Activated naive CD4-positive, alpha-beta T cell treated with Interleukin-2 at 50 U/mL for 16 hours (primary cell): ENCODE measurements at places on chromosomes 2 and 18.

- no peak for DNase-seq
These were observed 336.7 kb downstream of the OSR1 start for GRCh38 chr2:19021721-19022120.

DNA sequence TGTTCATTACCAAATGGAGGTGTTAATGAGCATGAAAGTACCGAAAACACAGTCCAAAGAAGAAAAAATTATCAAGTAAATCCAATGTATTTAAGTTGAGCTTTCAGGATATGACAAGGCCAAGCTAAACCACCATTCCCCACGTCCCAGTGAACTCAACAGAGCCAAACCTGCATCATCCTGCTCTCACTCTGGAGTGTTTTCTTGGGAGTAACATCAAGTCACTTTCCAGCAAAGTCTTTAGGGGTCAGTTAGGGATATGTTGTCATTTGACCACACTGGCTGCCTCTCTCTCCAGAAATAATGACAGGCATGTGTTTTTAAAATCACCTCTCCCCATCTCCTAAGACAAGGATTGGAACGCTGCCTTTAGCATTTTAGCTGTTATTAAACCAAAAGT lies 140.5 kb downstream of the SRBD1 start:
- DNase-seq, result no peak

GRCh38 chr2:73730810-73731209 lies 6.3 kb downstream of the TPRKB start:
- no peak for DNase-seq

GRCh38 chr2:98308068-98308467 lies 38.2 kb upstream of the CNGA3 start:
- DNase-seq, result no peak

DNA sequence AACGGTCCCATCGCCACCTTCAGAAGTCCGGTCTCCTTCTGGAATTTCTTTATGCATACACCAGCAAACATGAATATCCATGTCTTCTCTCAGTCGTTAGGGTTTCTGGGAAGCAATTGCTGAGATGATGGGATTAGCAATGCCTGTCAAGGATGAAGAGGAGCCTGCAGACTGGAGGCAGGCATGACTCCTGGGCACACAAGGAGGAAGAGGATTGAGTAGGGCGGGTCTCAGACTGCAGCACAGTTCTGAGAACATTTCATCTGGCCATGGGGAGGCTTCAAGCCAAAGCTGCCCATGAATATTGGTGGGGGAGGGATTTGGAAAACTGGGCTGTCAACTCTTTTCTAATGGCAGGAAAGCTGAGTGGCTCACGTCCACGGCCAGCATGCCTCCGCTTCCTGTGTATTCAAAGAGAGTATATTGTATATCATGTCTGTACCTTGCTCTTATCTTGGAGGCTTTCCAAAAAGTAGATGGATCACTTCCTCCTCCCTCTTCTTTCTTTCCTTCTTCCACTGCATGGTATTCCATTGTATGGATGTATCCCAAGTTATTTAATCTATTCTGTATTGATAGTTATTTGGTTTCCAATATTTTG lies 24.5 kb downstream of the MC2R start:
- no peak for DNase-seq

- DNase-seq, result peak; percentile 67
These were observed 1.7 kb upstream of the MGAT5 start for GRCh38 chr2:134252092-134252750.

GRCh38 chr18:8881103-8881502 lies 175.7 kb downstream of the MTCL1 start:
- no peak for DNase-seq

DNA sequence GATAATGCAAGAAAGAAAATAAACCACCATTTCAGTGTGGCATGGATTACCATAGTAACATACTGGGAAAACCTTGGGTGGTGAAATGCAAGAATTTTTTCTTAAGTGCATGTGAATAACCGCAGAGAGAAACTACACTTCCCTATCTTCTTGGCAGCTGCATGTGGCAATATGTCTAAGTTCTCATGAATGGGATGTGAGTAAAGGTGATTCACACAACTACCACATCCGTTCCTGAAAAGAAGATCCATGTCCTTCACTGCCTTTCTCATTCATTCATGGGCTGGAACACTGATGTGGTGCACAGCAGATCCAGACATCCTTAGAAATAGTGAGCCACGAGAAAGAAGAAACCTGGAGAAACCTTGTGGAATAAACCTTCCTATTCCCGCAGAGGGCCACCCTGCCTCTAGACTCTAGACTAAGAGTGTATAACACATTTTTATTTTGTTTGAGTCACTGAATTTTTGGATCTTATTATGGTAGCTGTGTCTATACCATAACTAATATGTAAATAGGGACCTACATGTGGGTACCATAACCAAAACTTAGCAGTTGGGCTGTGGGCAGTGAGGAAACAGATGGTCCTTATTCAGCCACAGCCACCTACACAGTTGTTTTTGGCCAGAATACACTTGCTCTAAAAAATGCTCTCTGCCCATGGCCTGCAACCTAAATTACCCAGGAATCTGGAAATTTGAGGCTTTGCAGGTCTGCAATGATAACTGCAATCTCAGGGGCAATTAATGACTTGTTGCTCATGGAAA lies 573.3 kb downstream of the LRP1B start:
- DNase-seq, result no peak

GRCh38 chr2:130376433-130377293 lies 20.8 kb downstream of the PTPN18 start:
- no peak for DNase-seq

DNA sequence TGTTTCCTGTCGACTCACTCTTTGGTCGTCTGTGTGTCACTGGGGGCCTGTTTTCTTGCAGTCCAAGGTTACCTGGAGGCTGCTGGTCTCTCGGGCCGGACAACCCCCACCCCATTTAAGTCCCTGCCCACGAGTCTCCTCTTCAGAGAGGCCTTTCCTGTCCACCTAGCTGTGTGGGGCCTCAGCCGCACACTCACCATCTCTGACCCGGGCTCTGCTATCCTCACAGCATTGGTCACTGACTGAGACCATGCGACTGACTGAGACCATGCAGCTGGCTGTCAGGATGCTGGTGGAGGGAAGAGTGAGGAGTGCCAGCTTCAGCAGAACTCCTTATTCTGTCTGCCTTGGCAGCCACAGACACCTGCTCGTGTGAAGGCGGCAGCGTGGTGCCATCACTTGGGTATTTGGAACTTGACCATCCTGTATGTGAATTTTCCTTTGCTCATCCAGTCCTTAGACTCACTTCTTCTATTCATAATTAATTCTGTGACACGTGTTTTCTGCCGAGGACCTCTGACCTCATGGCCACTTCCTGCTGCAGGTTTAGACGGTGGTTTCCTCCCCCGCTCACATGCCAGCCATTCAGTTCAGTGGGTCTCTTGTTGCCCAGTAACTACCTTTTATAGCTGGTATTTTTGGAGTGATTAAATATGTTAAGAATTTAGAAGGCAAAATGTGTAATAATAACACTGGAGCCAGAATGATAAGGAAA lies 47.5 kb upstream of the ASB1 start:
- peak; percentile 17 for DNase-seq

GRCh38 chr18:49813069-49813318 lies 339 bp downstream of the ACAA2 start:
- DNase-seq, result no peak

GRCh38 chr2:47076586-47077441 lies 78.3 kb downstream of the STPG4 start:
- DNase-seq, result no peak

- no peak for DNase-seq
These were observed 17.5 kb downstream of the SERTAD2 start for GRCh38 chr2:64635976-64636911.

GRCh38 chr2:3780477-3781402 lies 77.4 kb downstream of the DCDC2C start:
- DNase-seq, result peak; percentile 42

- DNase-seq, result no peak
These were observed 43.0 kb upstream of the ACKR3 start for GRCh38 chr2:236526455-236527158.

DNA sequence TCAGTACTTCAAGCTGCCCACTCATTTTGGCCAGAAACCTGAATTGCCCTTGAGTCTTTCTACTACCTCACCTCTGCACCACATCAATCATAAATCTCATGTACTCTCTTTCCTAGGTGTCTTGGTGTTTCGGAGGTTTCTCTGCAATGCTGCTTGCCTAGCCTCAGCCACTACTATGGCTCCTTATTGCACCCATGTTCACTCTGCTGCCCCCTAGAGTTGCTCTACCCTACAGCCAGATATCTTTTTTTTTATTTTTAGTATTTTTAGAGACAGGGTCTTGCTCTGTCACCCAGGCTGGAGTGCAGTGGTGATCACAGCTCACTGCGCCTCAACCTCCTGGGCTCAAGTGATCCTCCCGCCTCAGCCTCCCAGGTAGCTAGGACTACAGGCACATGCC lies 413.0 kb downstream of the PTPRM start:
- no peak for DNase-seq

- DNase-seq, result no peak
These were observed 183.3 kb downstream of the LTBP1 start for GRCh38 chr2:33130054-33130447.

- DNase-seq, result no peak
These were observed 22.2 kb downstream of the SKA1 start for GRCh38 chr18:50397023-50397422.

GRCh38 chr2:135662088-135662487 lies 79.6 kb upstream of the UBXN4 start:
- no peak for DNase-seq

DNA sequence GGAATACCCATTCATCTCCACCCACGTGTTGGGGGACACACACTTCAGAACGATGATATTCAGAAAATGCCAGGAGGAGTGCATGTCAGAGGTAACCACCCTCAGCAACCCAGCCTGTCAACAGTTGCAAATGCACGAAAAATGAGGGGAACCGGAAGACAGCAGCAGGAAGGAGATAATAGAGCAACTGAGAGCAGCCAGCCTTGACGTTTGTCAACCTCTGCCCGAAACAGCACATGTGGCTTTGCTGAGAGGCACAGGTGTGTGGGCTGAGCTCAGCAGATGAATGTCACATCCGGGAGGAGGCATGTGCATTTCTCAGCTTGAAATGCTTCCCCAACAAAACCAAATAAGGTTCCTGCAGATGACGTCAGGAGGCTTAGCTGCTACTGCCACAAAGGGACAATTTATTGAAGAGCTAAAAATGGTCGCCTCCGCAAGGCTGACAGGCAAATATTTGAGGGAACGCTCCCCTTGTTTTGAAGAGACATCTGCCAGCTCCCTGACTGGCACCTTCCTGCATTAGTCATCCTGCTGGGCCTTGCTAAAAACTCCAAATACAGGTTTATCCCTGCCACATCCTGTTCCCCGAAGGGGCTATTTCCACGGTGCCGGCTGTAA lies 419.0 kb downstream of the NBAS start:
- DNase-seq, result peak; percentile 83

DNA sequence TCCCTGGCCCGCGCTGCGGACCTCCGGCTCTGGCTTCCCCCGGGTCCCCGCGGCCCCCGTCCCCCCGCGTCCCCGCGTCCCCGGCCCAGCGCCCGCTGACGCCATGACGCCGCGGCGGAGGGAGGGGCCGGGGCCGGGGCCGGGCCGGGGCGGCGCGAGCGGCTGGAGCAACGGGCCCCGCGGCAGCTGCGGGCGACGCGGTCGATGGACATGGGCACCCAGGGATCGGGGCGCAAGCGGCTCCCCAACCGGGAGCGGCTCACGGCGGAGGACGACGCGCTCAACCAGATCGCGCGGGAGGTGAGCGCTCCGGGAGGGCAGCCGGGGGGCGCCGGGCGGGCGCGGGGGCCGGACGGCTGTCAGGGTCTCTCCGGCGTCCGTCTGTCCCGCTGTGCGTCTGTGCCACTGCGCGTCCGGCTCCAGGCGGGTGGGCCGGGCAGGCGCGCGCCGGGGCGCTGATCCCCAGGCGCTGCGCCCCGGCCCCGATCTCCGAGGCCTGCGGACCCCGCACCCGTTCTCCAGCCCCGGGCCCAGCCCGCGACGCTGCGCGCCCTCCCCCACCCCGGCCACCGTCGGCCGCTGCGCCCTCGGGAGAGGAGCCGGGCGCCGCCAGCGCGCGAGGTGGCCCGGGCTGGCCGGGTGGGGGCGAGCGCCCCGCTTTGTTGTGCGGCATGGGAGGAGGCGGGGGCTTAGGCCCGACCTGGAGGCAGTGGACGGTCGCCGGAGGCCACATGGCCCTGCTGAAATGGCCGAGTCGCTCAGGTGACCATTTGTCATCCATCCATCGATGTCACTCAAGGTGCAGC lies at the start of gene LRRFIP1:
LRRFIP1 (plus strand) TSS at position 147 of the 806 bp plus-strand sequence; CDS start at position 205, 58 bp downstream.
- no peak for DNase-seq

- no peak for DNase-seq
These were observed 49.4 kb downstream of the BCL11A start for GRCh38 chr2:60504049-60504448.

DNA sequence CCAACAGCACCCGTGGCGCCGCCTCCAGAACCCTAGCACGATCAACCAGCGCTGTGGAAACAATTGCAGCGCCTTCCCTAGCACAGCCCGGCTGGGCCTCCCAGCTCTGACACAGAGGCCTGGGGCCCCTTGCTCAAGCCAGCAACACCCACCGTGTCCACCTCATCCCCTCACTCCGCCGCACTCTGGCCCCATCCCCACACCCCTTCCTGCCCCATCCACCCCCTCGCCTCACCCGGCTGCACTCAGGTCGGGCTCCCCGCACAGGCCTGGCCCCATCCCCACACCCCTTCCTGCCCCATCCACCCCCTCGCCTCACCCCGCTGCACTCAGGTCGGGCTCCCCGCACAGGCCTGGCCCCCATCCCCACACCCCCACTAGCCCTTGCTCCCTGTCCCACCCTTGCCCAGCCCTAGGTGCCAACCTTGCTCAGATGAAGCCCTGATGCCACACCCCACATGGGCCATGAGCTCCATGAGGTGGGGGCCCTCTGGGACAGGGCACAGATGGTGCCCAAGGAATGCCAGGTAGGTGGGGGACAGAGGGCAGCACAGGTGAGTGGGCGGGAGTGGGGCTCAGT lies 28.7 kb downstream of the KIF1A start:
- DNase-seq, result no peak

GRCh38 chr2:168054657-168055056 lies 192.7 kb downstream of the STK39 start:
- DNase-seq, result no peak

GRCh38 chr2:8997108-8997507 lies 6.4 kb downstream of the MBOAT2 start:
- DNase-seq, result no peak

GRCh38 chr18:33924576-33924975 lies 300.1 kb downstream of the NOL4 start:
- no peak for DNase-seq

DNA sequence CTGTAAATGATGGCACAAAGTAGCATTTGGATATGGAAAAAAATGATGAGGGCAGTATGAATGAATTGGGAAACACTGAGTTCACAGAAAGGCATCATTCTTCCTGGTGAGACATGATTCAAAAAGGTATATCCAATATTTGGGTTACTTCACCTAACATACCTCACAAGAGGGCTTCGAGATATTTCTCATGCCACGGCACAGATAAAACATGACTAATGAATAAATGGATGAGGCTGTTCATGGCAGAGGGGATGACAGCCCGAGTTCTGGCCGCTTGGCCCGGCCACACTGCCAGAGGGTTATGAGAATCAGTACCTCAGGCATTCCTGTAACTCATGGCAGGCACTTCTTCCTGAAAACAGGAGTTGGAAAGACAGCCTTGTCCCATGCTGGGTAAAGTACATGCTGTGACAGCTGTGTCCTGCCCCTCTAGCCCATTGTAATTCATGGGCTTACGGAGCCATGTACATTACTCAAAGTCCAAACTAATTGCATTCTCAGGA lies 116.0 kb upstream of the ACVR1C start:
- no peak for DNase-seq
